ENCODE measurements at places on chromosomes 16 and 17.

DNA sequence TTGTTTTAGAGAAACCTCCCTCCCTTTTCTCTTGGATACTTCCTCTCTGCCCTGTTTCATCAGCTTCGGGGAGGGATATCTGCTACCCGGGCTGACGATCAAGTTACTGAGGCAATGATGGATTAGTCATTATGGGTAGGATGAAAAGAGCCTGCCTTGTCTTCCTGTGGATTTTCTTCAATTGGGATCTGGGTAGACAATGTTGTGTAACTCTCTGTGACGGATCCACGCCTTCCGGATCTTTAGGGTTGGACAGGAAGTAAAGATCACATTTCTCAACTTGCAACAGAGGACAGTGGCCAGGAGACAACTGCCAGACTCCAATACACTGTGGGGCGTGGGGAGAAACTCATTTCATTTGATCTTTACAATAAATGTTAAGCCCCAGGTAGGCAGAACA lies 11.3 kb upstream of the CHST6 start:
- no peak for DNase-seq

DNA sequence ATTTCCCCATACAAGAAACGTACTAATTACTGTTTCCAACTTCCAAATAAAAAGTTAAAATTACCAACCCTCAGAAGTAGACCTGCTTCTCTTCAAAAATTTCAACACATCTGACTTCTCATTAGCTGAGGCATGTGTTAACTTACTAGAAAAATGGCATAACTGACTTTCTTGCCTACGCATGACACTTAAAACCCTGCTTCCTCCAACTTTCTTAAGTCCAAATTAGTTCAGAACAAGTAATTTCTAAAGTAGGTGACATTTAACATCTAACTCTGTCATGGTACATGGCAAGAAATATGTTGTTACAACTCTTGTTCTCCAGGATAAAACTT lies 6.7 kb downstream of the USP7 start:
- DNase-seq, result no peak

DNA sequence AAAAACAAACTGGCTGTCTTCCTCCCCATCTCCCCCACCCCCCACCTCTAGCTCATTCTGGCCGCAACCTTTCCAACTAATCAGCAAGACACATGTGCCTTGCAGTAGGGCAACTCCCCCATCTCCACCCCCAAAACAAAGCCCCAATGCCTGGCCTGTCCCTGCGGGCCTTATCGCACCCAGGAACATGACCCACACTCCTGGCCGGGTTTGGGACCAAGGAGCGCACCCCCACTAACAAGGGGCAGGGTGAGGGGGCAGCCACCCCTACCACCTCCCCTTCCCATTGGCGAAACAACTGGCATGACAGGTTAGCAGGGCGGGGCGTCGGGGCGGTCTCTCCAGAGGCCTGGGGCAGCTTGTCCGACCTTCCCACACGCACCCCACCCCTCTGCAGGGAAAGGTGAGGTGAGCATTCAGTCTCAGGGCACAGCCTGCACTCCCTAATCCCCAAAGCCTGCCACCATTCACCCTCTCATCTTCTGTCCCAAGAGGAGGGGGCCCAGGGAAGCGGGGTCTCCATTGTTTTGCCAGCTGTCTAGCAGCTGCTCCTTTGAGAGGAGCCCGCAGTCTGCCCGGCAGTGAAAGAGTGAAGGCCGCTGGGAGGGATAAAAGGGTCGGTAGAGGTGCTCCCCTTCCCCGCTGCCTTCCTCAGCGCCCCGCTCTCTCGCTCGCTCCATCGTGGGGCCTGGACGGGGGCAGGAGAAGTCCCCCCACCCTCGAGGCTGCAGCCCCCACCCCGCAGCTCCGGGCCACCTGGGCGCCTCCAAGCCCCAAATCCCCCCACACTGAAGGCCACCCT lies 765 bp downstream of the MYO18A start:
- DNase-seq, result peak; percentile 40

DNA sequence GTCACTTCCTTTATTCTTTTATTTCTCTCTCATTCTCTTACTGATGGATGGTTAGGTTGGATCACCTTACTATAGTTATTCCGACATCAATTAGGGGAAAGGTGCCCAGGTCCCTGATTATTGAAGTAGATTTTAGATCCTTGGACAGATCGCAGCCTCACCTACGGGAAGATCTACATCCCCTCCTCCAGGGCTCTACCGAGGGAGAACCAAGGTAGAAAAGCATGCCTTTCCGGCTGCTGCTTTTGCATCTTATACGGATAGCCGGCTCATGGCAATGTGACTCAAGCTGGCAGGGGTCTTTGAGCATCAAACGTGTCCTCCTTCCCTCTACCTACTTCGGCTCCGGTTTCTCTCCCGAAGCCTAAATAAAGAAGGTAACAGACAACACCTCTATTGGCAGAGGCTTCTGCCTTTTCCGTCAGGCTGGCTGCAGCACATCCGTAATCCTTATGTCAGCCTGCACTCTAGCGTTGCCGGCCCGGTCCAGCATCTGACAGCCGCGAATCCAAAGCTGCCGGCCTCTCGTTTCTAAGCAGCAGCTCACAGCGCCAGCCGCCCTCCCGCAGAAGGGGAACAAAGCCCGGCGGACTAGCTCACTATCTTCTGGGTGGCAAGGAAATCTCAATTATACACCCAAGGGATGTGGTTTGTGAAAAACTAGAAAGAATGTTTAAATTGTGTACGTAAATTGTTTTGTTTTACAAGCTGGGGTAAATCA lies 46.9 kb downstream of the IRX6 start:
- peak; percentile 82 for DNase-seq

DNA sequence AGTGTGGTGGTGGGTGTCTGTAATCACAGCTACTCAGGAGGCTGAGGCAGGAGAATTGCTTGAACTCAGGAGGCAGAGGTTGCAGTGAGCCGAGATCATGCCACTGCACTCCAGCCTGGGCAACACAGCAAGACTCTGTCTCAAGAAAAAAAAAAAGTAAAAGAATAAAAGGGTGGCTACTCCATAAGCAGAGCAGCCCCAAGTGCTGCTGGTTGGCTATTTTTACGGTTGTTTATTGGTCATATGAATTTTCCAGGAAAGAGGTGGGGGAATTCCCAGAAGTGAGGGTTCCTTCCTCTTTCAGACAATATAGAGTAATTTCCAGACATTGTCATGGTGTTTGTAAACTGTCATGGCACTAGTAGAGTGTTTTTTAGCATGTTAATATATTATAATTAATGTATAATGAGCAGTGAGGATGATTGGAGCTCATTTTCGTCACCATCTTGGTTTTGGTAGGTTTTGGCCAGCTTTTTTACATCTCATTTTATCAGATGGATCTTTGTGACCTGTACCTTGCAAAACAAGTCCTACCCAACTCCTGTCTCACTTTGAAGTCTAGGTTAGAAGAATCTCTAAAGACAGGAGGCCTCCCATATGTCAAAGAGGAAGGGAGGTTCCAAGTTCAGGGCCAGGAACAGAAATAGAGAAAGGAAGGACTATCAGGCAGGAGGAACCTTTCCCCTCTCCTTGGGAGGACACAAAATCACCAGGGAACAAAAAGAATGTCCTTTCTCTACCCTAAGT lies 39.1 kb downstream of the HOXB1 start:
- DNase-seq, result no peak

DNA sequence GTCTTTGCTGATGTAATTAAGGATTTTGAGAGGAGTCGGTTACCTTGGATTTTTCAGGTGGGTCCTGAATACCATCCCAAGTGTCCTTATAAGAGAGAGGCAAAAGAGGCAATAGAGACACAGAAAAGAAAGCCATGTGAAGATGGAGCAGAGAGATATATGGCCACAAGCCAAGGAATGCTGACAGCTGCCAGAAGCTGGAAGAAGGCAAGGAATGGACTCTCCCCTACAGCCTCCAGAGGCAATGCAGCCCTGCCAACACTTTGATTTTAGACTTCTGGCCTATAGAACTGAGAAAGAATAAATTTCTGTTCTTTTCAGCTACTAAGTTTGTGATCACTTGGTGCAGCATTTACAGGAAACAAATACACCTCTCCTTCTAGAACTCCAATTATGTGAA lies 8.2 kb upstream of the RNFT1 start:
- no peak for DNase-seq

DNA sequence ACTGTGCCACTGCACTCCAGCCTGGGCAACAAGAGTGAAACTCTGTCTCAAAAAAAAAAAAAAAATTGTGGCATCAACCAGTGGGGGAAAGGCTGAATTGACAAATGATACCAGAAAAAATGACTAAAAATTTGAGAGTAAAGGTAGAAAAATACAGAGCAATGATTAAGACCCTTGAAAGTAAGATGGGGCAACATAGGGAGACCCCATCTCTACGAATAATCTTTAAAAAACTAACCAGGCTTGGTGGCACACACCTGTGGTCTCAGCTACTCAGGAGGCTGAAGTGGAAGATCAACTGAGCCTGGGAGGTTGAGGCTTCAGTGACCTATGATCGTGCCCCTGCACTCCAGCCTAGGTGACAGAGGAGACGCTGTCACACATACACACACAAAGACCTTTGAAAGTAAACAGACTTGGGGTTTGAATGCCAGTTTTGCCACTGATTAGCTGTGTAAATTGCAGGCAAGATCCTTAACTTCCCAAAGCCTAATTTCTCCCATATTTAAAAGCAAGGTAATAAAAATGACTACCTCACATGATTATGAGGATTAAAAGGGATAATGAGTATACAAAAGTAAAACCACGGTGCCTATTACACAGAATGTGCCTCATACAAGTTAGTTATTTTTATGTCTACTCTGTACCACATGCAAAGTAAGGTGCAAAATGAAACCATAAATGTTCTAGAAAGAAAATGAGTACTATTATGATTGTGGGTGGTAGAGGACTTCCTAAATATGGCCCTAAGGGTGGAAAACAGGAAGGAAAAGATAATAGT lies 21.7 kb upstream of the PAFAH1B1 start:
- DNase-seq, result no peak

GRCh38 chr16:24999856-25000461 lies 15.2 kb downstream of the ARHGAP17 start:
- no peak for DNase-seq

- no peak for DNase-seq
Measured at GRCh38 chr16:81397058-81397878, 47.3 kb upstream of the CMIP start.

DNA sequence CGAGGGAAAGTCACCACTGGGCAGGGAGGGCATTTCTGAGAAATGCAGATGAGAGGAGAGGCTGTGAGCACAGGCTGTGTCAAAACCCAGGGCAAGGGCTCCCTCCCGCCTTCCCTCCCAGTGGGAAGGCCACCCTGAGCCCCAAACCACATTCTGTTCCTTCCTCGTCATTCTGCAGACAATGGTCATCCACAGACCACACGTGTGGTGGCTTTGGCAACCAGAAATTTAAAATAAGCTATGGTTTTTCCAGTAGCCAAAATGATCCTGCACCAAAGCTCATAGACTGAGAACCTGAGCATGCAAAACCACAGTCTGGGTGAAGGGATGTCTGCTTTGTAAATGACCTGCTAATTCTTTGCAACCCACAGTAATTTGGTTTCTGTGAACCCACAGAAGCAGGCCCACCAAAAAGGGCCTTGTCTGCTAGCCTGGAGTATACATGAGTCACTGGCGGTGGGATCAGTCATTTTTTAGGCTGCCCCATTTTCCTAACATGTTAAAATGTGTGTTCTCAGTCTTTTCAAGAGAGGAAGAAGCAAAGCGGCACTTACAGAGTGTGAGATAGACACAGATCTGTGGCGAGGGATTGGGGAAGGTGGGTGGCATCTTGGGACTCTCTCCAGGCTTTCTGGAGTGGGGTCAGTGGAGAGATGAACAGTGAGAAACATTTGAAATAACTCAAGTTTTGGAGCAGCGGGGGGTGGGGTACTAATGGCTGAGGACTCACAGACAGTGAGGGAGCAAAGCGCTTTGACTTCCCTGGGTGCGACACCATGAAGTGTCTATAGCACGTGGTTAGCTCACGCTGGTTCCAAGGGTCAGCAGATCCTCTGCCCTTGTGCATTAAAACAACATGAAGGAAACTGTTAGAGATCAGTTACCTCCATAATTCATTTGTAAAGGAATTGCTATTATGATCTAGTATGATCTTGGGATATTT lies 20.5 kb downstream of the GRB7 start:
- peak; percentile 61 for DNase-seq

GRCh38 chr16:4631444-4631843 lies 6.8 kb downstream of the MGRN1 start:
- DNase-seq, result no peak

- DNase-seq, result peak; percentile 73
Measured at GRCh38 chr17:2222901-2223616, 80.5 kb downstream of the SMG6 start.

DNA sequence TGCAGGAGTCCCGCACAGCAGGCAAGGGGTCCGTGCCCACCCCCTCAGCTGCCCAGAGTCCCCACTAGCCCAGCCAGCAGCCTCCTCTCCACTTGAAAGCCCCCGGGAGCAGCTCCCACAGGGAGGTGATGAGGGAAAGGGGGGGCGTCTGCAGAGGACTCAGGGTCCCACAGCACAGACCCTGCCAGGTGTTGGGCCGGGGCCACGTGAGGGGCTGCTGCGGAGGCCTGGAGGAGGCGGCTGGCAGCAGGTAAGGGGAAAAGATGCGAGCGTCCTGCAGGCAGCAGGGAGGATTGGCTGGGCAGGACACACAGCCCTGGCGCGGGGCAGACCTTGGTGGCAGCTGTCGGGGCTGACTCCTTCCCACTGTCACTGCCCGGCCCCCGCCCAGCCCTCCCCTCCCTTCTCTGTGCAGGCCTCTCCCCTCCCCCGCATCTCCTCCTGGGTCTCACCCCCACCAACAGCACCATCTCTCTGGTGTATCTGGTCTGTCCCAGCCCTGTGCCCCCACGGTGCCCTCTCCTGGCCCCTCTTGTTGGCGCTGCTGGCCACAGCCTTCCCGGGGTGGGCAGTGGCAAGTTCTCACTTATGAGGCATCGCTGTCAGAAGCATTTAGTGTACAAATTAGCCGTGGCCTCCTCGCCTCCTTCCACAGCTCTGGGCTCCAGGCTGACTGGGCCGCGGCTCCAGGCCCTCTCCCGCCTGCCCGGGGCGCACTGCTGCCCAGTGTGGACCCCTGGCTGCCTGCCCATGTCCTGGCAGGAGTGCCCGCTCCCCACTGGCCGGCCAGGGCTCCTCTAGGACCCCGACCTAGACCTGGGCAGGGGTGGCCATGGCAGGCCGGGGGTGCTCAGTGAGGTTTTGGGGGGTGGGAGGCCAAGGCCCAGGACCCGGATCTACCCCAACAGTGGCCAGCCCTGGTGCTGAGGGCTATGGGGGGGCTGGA lies 4.4 kb upstream of the PRR35 start:
- DNase-seq, result no peak

- DNase-seq, result no peak
Measured at GRCh38 chr17:19762515-19762961, 14.4 kb upstream of the ALDH3A1 start.

DNA sequence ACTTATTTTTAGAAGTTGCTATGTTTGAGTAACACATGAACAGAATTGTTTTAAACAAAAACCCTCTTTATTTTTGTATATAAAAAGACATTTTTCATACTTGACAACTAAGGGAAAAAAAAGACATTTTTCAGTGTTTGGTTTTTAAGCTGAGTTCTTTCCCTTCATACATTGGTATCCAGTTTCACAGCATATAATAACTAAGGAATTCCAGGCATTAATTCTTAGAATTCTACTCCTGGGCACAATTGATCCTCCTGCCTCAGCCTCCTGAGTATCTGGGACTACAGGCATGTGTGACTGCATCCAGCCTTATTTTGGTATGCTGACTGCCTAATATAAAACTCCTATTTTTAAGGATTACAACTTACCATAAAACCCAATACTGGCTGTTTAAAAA lies 8.4 kb downstream of the FBXO47 start:
- DNase-seq, result no peak

GRCh38 chr17:56640116-56640515 lies 46.6 kb downstream of the NOG start:
- DNase-seq, result no peak
